ENCODE measurements at places on chromosomes 2 and 18.

GRCh38 chr18:66972681-66973080 lies 368.8 kb upstream of the CDH19 start:
- no peak for DNase-seq

- DNase-seq, result no peak
Observed at GRCh38 chr18:69175681-69176080, 225.0 kb upstream of the DOK6 start.

DNA sequence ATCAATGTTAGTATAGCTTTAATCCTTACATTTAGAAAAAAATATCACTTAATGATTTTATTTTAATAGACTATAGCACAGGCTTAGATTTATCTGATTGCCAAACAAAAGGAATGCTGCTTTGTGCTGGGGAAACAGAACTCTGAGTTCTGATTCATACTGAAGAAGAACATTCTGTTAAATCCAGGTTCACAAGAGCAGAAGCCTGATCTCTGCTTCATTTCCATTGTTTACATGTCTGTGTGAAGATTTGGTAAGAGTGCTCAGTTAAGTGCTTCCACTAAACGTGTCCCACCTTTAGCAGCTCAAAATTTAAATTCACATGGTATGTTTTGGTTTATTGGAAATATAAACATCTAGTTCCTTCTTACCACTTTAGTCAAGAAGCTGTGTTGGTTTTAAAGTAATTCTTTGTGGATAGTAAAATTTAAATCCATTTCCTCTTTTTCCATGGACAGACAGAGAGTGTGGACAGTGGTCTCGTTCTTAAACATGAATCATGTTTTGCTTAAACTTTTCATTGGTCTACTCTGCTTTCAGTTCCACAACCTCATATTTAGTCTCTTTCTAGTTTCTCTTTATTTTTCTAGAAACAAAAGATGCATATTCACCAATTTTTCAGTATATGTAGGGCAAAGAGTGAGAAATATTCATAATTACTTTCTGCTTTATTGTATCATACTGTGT lies 59.1 kb downstream of the NYAP2 start:
- DNase-seq, result no peak

- DNase-seq, result no peak
Observed at GRCh38 chr2:182980115-182980514, 58.1 kb downstream of the NCKAP1 start.

DNA sequence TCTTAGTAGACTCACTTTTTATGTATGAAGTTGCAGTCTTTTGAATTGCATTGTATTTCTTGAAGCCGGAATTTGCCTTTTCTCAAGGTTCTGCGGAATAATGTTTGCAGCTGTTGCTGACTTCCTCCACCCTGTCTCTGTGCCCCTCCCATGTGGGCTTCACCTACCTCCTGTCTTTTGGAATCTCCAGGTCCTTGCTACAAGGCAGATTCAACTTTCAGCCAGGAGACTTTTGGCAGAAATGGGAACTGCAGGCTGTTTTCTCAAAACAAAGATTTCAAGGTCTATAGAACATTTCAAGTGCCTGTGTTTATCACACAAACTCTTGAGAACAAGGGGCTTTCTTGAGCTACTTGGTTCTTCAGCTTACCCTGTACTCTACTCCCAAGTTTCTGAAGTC lies 25.6 kb downstream of the ZNF236 start:
- no peak for DNase-seq

DNA sequence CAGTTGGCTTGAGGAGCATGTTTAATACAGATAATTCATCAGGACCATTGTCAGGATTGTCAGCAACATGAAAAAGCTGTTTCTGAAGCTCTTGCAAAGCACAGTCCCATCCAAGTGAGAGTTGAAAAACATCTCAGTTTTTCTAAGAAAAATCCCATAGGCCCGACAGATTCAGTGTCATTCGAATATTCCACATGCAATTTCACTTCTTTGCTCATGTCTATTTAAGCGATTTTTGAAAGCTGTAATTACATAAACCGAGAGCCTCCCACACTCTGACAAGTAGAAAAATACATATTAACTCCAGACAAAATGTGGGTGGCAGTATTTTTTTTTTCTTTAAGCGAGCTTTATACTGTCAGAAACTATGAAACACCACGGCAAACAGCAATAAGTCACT lies 134.7 kb upstream of the GALNT5 start:
- no peak for DNase-seq

DNA sequence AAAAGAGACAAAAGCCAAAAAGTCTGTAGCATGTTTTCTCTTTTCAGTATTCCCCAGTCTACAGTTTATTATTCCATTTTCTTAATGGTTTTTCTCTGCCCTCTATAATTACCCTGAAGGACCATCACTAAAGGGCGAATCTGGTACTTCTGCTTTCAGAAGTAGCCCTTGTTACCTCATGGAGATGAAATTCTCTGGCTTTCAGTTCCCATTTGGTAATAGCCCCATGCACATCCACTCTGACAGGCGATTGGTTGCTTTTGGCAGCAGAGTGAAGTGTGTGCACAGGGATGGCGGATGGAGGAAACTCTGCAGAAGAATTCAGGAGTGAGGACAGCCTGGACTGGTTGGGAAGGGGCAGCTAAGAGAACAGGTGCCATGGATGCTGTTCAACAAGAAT lies 66.3 kb upstream of the NABP1 start:
- no peak for DNase-seq

DNA sequence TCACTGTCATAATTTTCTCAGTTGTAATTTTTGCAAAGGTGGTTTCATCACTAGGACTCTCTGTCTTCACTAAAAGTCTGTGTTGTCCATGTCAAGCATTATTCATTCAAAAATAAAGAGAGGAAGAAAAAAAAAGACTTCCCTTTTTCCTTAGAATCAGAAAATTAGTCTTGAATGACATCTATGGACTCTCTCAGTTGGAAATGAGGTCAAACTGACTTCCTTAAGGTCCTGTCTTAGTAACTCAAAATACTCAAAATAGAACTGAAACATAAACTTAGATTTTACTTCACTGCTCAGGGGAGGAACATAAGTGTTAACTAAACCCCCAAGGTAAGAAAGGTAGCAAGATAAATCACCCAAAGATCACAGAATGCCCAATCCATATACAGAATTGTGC lies 2.2 kb upstream of the ZNF407 start:
- DNase-seq, result no peak

- DNase-seq, result no peak
Observed at GRCh38 chr2:24334245-24334633, 26.1 kb downstream of the ITSN2 start.

GRCh38 chr2:3151153-3151918 lies 226.3 kb downstream of the EIPR1 start:
- DNase-seq, result no peak

- DNase-seq, result no peak
Observed at GRCh38 chr2:201698588-201699226, at the start of gene MPP4. TSS of gene MPP4 (minus strand) at chr2:201698644. CDS start at chr2:201693954, 4,690 bp downstream.

GRCh38 chr2:207616185-207616584 lies 9.0 kb downstream of the METTL21A start:
- no peak for DNase-seq

GRCh38 chr2:198471291-198471690 lies 666.9 kb downstream of the PLCL1 start:
- DNase-seq, result no peak

GRCh38 chr18:9482790-9483189 lies 7.5 kb downstream of the RALBP1 start:
- DNase-seq, result no peak

DNA sequence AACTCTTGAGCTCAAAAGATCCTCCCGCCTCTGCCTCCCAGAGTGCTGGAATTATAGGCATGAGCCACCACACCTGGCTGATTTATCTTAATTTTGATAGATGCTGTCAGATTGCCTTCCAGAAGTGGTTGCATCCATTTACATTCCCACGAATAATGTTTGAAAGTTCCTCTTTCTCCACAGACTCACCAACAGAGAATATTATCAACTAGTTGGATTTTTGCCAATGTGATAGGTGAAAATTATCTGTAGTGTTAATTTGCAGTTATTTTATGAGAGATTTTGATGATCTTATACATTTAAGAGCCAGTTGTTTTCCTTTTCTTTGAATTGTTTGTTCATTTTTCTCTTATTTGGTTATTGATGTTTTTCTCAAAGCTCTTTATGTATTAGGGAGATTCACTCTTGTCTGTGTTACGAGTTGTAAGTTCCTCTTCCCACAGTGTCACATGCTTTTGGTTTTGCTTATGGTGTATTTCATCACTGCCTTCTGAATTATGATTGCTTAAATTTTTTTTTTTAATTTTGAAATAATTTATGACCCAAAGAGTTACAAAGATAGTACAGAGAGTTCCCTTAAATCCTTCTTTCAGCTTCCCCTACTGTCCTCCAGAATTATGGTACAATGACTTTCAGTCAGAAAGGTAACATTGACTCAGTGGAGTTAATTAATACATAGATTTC lies 20.7 kb upstream of the NT5DC4 start:
- DNase-seq, result no peak

DNA sequence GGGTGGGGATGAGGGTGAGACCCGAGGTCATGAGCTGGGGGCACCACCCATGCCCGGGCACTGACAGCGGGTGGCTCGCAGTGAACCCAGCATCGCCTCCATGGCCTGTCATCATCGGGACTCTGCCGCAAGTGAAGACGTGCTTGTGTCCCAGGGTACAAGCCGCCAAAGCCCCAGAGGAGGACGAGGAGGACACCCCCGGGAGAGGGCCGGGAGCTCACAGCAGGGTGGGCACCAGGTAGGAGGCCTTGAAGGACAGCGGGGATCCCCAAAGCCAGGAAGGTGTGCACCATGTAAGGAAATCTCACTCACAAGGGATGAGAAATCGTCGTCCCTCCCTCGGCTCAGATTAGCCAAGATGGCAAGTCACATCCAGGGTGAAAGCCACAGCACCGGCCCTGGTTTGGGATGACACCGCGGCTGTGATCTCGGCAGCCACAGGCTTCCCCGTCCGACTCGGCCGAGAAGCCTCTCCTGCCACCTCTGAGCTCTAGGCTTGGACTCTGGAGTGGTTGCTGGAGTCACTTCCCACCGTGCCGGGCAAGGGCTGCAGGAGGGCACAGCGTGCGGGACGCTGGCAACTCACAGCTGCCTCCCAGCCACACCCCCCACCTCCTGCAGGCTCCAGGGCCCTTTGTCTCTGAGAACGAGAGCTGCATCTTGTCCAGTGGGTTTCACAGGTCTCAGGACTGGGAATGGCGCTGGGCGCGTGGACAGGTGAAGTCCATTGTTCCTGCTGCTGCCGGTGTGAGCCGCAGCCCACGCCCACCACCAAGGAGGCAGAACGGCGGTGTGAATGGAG lies 81.6 kb upstream of the CTDP1 start:
- DNase-seq, result no peak

DNA sequence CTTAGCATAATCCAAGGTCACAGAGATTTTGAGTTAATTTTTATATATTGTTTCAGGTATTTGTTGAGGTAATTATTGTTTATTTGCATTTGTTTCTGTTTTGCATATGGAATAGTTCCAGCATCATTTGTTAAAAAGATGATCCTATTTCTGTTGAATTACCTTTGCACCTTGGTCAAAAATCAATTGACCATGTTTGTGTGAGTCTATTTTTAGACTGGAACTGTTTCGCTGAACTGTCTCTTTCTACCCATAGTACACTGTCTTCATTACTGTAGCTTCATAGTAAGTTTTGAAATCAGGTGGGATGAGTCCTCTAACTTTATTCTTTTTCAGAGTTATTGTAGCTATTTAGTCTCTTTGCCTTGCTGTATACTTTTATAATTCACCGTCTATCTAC lies 28.9 kb upstream of the RAMP1 start:
- no peak for DNase-seq

- DNase-seq, result no peak
Observed at GRCh38 chr2:231947694-231948093, 13.8 kb upstream of the DIS3L2 start.

DNA sequence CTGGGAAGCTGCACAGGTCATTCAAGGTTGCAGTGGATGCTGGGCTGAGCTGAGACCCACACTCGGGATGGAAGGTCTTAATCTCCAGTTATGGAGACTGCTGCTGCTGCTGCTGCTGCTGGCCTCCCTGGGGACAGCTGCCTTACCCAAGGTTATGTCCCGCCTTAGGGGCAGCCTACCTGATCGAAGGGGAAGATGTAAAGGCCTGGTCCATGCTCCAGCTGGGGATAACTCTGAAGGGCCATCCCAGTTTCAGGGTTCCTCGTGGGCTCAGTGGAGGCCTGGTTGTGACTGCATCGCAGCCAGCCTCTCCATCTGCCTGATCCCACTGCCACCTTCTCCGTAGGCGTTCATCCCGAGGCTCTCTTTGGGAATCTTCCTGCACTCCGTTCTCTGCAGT lies 33.0 kb downstream of the RHOB start:
- DNase-seq, result no peak

DNA sequence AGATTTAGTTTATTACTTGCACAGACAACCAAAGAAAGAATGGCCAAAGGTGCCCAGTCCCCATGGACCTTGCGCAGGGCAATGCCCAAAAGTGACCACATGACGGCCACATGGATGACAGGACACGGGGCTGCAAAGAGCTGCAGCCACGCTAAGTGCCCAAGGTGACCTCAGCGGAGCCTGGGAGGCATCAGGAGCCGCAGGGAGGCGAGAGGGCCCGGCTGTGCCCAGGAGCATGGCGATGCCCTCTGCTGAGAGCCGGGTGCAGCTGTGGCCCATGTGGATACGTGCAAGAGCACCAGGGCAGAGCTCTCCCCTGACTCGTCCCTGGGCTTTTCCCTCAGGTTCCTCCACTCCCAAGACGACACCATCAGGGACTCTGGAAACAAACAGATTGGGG lies 14.7 kb downstream of the HES6 start:
- DNase-seq, result no peak

DNA sequence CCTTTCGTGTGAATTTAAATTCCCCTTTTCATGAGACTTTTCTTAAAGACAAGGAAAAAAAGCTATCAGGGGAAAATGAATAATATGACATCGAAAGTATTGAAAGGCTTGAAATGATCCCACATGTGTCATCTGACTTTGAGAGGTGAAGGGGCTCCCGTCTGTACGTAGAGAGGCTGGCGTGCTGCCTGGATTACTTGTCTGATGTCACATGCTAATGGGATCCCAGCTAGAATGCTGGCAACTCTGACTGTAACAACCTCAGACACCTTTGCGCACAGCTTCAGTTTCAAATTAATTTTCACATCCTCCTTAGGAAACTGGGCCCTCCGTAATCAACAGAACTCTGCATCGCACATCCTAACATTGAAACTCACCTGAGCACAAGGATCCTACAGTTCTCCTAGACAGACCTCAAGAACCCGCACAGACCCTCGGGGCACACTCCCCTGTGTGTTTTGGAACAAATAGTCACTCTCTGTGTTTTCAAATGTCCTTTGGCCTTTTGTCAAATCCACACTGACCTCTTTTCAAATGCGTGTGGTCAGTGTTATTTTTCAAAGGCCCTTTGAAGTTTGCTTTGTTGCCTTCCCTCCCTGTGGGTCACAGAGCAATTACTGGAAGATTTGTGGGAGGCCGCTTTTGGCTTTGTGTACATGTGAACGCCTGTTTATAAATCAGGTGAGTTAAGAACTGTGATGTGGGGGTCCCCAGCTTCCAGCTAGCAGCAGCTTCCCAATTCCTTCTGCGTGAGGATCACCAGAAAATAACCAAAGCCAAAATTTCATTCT lies 65.9 kb downstream of the IL1R2 start:
- DNase-seq, result no peak

DNA sequence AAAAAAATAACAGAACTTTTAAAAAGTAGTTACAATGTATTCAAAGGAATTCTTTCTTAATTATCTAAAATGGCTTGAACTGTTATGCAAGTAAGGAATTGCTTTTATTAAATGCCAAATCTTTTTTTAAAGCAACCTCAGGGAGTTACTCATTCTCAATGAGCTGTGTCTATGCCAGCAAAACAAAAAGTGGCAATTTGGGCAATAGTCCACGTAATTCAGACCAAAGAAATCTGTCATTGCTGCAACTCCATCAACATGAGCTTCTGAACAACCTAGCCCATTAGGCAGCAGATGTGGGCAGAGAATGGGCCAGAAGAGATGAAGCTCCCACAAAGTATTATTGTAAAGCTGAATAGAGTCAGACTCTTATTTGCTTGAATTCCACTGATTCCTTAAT lies 118.4 kb downstream of the ALK start:
- no peak for DNase-seq

Data from D721Med (cell line).